ENCODE measurements at places on chromosomes 3 and 15.

DNA sequence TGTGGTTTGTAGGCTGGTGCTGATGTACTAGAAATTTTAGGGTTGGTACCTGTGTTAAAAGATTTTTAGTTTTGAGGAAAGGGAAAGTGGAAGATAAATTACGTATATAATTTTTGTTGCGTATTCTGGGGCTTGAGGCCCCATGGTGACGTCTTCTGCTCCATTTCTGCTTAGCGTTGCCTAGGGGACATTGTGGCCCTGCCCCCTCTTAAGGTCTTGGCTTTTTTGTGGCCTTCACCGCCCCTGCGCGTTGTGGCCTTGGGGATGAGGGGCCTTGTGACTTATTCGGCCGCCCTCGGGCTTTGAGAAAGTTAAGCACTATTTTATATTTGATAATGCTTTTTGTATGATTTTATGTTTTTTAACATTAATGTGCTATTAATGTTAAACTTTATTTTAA is 182.0 kb downstream of the KLF13 start:
- DNase-seq: no peak

DNA sequence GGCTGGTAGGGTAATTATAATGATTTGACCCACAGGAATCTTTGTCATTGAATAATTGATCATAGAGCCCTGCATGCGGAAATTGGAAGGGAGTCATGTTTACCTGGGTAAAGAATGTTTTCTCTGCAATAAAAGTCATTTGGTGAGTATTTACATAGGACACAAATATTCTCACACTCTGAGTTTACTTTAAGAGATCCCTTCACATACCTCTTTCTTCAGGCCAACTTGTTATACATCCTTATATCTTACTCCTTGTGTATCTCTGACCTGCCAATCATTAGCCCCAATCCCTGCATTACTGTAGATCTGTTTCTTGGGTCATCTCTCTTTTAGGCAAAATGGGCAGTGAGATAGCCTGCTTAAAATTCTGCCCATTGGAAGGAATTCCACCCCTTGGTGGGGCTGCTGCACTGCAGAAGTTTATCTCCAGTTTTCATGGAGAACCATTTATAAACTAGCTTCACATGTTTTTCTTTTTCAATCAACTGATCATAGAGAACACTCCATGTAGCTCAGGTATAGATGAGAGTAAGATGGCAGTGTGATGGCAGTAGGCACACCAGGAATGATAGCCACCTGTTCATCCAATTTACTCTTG is 46.2 kb downstream of the ILDR1 start:
- DNase-seq: no peak

DNA sequence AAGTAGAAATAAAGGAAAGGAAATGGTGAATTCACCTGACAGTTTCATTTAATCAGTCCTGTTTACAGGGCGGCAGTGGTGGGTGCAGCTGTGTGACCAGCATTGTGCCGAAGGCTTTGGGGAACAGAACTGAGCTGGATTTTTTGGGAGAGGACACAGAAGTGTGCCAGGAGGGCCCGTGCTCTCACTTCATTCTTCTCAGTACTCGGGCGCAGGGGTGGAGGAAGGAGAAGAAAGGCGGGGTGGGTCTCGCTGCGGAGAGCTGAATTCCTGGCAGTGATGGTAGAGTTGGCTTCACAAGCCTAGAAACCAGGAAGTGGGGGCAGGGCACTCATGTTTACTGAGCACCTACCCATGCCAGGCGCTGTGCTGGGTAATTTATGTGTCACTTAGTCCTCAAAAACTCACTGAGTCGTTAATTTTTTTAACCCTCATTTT is 64.6 kb downstream of the CRTC3 start:
- DNase-seq: peak; percentile 77

- DNase-seq: no peak
Observed at GRCh38 chr3:32237670-32238452, 619 bp upstream of the CMTM8 start.

DNA sequence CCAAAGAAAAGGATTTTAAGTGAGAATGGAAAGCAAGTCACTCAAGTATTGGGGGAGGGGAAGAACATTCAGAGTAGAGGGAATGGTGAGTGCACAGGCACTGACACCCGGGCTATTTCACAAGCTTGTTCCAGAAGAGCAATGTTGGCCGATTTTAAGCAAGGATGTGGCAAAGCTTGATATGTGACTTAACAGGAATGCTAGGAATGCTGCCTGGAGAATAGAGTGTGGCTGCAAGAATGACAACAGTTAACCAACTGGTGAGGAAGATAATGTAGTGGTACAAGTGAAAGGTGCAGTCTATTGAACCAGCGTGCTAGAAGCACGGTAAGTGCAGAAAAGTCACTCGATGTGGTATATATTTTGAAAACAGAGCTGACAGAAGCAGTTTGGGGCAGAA is 6.2 kb upstream of the CCDC80 start:
- no peak for DNase-seq

GRCh38 chr3:178680489-178680888 is 144.3 kb downstream of the KCNMB2 start:
- DNase-seq: no peak

GRCh38 chr15:80167936-80168335 is 15.1 kb downstream of the FAH start:
- no peak for DNase-seq

DNA sequence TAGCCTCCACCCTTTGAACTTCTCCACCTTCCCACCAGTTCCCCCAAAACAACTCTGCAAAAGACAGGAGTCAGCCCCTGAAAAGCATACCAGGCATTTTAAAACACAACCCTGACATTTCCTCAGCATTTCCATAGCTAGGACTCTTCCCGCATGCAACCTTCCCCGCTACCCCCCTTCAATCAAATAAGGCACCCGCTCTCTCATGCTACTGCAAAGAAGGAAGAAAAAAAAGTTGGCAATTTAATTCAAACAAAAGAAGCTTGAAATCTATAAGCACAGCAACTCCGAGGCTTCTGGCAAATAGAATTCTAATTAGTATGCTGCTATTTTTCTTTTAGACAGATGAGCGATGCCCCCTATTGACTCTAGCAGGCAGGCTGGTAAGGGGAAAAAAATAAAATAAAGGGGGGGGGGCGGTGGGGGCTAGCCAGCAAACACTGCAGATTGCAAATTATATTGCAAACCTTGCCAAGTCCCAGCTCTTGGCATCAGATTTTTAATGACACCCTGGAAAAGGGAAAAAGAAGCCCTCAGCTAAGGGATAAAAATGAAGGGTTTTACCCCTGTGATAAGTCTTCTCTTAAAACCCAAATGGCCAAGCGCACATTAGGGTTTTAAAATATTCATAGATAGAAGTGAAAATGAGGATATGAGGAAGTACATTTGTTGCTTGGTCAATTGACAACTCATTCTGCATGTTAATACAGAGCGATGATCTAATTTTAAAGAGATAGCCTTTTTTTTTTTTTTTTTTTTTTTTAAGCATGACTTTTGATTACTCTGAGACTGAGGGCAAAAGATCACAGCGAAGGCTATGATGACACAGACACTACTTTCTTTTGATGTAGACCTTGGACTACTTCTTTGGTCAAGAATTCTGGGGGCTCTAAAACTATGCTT is 255.2 kb downstream of the NR2F2 start:
- DNase-seq: no peak

DNA sequence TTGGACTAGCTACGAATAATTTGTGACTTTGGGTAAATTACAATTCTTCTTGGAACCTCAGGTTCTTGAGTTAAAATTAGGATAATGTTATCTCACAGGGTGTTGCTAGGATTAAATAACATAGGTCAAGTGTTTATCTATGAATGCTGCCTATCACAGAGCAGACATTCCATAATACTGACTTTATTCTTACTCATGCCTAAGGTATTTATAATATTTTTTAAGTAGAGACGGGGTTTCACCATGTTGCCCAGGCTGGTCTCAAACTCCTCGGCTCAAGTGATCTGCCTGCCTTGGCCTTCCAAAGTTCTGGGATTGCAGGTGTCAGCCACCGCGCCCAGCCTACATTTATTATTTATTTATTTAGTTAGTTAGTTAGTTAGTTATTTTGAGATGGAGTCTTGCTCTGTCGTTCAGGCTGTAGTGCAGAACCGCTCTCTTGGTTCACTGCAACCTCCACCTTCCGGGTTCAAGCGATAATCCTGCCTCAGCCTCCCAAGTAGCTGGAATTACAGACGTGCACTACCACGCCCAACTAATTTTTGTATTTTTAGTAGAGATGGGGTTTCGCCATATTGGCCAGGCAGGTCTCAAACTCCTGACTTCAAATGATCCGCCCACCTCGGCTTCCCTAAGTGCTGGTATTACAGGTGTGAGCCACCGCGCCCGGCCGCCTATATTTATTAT is 741 bp upstream of the ZNF106 start:
- DNase-seq: no peak

- no peak for DNase-seq
Observed at GRCh38 chr3:37543666-37544065, 318.0 kb upstream of the CTDSPL start.

DNA sequence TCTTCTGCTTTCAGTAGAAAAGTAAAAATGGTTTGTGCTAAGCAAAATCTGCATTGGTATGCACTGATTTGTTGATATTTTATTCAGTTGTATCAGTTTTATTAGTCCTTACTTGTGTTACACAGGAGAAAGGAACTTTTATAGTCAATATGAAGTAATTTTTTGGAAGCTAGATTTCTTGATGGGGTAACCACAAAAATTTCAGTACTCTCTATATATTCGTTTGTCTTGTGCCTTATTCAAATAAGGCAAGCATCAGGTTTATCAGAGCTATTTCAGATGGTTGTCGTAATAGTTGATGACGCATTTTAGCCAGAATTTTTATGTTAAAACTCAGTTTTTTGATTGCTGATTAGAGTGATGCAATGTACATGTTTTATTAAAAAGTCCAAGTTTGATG is 50.7 kb upstream of the NIPA1 start:
- DNase-seq: no peak

Data from activated gamma-delta T cell treated with Interleukin-2 at 50 U/mL for 16 hours (primary cell).